T-cell (primary cell): ENCODE measurements at places on chromosomes 4 and X.

GRCh38 chr4:55407119-55407518 is 11.4 kb downstream of the TMEM165 start:
- DNase-seq, result no peak

DNA sequence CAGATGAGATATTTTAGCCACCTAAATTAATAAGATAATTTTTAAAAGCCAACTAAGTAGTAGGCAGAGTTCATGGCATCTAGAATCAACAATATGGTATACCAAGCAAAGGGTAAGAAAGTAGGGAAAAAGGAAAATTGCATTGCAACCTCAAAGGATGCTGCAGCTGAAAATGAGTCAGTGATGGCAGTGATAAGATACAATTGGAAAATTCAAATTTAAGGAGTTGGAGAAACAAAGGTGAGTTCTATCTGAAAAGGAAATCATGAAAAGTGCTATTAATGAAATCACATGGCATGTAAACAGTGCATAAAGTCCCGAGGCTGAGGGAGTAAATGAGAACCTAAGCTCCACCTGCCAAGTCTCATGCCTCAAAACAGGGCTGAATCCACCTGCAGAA is 33.9 kb downstream of the SHROOM4 start:
- no peak for DNase-seq

GRCh38 chr4:125368146-125368545 is 53.4 kb downstream of the FAT4 start:
- DNase-seq, result no peak

GRCh38 chr4:111946800-111947199 is 198.5 kb upstream of the FAM241A start:
- no peak for DNase-seq

DNA sequence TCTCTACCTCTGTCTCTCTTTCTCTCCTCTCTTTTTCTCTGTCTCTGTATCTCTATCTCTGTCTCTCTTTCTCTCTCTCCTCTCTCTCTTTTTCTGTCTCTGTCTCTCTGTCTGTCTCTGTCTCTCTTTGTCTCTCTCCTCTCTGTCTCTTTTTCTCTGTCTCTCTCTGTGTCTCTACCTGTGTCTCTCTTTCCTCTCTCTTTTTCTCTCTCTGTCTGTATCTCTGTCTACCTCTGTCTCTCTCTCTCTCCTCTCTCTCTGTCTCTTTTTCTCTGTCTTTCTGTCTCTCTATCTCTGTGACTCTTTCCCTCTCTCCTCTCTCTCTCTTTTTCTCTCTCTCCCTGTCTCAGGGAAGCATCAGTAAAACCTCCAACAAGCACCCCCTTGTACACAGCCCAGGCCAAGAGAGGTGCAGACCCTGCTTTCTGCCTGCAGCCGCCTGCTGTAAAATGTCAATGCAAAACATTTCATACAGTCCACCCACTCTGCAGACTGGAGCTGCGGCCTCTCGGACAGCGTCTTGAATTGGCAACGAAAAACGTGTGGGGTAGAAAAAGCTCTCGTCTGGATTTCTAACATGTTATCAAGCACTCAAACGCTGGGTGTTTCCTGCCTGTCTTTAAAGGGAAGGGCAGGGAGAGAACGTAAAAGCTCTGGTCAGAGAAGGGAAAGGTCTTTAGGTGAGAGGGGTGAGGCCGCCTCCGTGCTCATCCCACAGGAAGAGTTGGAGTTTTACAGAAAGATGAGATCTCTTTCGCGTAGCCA is 3.7 kb upstream of the SHOX start:
- DNase-seq, result no peak

DNA sequence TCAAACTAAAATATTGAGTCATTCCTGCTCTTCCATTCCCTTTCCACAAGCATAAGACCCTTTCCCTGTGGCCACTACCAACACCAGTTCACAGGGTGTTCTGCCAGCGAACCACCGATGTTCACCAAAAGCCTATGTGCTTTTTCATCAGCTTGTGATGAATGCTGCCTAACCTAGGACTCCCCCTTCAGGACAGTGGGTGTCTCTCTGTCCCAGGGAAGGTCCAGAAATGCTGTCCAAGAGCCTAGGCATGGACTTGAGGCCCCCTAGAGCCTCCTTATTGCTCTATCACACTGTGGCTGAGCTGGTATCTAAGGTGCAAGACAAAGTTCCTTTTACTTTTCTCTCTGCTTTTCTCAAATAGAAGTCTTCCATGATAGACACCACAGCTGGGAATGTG is 1015.6 kb downstream of the PCDH19 start:
- DNase-seq, result no peak

GRCh38 chrX:41009850-41010846 is 75.1 kb upstream of the USP9X start:
- DNase-seq, result peak; percentile 43

DNA sequence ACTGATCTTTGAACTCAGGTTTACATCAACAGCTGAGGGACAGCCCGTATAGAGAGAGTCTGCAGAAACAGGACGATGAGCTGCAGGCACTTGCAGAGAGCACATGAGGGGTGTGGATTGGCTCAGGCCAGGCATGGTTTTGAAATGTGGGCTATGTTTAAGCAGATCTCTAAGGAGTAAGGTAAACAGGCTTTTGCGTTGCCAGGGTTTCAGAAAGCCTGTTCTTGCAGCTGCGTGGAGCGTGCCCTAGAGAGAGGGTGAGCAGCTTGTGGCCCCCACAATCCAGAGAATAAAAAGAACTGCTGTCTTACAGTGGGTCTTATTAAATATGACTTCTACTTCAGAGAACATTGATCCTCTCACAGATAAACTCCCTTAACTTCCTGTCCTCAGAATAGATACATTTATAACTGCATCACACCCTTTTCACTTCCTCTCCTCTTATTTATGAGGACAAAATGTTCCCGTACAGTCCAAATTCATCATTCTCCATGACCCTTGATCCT is 64.1 kb downstream of the TMA16 start:
- DNase-seq, result no peak

- DNase-seq, result peak; percentile 48
Measured at GRCh38 chr4:89284020-89284424, 23.6 kb downstream of the GPRIN3 start.

- DNase-seq, result no peak
Measured at GRCh38 chr4:130712038-130712437, 1616.1 kb downstream of the C4orf33 start.

- DNase-seq, result no peak
Measured at GRCh38 chr4:124591637-124592036, 120.9 kb downstream of the ANKRD50 start.

- no peak for DNase-seq
Measured at GRCh38 chr4:48503233-48504025, 13.4 kb downstream of the ZAR1 start.

DNA sequence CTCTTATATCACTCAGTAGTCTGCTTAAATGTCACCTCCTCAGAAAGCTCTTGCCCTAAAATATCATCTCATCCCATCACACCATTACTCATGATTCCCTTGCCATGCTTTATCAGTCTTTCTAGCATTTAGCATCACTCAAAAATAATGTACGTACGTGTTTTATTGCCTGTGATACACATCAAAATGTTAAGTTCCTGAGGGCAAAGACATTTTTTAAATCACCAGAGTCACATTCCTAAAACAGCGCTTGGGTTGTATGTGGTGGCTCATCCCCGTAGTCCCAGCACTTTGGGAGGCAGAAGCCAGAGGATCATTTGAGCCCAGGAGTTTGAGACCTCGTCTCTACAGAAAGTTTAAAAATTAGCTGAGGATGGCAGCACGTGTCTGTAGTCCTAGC is 21.3 kb upstream of the PDLIM5 start:
- no peak for DNase-seq

- DNase-seq, result no peak
Measured at GRCh38 chrX:68994135-68994890, 165.5 kb downstream of the EFNB1 start.

GRCh38 chr4:15547392-15547791 is 77.7 kb downstream of the CC2D2A start:
- peak; percentile 1 for DNase-seq

DNA sequence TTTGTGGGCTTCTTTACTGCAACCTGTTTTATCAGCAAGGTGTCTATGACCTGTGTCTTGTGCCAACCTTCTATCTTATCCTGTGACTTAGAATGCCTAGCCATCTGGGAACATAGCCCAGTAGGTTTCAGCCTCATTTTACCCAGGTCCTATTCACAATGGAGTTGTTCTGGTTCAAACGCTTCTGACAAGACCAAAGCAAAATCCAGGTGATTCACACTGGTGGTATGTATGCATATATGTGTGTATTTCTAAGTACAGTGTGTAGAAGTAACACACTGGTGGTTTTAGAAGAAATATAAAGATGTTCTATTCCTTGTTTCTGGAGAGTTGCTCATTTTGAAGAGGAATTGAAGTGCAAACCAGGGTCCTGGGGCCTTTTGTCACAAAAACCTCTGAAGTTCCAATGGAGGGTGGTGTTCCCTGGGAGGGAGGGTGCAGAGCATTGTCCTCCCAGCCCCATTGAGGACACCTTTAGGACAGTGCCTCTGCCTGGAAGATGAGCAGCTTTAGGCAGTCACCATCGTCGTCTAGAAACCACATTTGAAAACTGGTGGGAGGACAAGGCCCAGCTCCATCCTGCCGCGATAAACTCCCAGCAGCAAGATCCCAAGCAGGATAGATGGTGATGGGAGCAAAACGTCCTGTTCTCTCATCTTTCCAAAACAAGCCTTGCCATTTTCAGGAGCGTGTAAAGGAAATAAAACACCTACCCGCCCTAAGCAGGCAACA is 191.4 kb downstream of the TSPAN5 start:
- no peak for DNase-seq

DNA sequence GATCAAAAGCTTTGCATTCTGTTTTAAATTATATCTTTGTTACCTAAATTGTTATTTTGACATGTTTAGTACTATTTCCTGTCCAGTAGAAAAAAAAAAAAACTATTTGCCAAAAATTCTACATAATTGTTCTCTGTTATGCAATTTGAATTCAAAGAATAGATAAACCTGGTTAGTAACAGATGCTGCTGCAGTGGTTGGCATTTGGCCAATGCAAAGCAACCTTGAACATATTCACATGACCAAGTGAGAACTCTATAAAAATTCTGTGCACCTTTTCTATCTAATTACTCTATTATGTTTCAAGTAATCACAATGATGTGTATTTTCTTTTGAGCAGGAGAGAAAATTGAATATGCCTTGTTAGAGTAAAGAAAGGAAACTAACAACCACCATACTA is 1473.4 kb downstream of the RPA4 start:
- no peak for DNase-seq

DNA sequence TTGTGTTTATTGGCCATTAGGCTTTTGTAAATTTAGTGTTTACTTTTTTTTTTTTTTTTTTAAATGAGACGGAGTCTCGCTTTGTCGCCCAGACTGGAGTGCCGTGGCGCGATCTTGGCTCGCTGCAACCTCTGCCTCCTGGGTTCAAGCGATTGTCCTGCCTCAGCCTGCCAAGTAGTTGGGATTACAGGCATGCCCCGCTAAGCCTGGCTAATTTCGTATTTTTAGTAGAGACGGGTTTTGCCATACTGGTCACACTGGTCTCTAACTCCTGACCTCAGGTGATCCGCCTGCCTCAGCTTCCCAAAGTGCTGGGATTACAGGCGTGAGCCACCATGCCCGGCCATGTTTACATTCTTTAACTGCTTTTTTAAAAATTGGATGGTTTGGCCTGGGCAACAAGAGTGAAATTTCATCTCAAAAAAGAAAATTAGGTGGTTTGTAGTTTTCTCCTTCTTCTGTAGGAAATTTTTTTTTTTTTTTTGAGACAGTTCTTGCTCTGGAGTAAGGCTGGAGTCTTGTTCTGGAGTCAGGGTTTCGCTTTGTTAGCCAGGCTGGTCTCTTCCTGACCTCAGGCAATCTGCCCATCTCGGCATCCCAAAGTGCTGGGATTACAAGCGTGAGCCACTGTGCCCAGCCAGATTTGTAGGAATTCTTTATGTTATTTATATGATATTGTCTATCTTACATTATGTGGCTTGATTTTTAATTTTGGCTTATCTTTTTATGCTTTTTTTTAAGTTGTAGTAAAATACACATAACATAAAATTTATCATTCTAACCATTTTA is 15.1 kb downstream of the UBE2K start:
- DNase-seq, result no peak

DNA sequence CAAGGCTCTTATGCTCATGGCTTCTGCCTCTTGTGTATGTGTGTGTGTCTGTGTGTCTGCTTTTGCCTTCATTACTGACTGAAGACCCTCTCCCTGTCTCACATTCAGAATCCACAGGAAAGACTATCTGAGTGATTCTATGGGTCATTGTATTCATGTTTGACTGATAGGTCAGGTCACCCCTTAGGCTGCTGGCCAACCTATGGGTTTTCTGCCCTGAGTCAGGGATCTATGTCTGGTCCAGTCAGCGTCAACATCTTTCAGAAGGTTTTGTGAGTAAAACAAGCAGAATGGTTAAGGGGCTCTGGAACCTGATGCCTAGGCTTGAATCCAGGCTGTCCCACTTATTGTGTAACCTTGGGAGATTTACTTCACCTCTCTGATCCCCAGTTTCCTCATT is 30.5 kb downstream of the NHSL2 start:
- DNase-seq, result no peak

DNA sequence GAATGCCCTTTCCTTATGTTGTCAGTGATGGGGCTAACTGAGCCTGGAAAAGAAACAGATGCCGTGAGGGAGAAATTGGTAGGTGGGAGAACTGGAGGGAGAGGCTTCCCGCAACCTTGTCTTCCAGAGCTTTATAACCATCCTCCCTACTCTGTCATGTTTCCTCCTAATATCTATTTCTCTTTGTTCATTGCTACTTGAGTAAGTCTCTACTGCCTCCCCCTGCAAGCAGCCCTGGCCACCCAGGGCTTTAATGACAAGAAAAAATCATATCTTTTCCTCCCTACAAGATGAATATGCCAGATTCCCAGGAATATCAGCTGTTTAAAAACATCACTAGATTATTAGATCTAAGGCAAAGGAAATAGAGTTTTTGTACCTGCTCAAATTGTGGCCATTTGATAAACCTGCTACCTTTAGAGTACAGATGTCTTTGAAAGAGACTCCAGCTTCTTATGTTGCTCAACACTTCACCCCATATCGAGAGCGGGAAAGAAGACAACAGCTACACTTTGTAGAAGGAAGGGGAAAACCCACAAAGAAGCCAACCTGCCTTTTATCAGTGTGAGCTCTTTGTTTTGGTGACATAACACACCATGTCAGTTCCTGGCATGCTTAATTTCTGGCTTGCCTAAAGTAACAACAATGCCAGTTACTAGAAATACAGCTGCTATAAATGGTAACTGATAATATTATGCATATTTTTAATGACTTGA is 186.6 kb upstream of the LEF1 start:
- no peak for DNase-seq

GRCh38 chr4:16739997-16740624 is 158.3 kb downstream of the LDB2 start:
- no peak for DNase-seq

DNA sequence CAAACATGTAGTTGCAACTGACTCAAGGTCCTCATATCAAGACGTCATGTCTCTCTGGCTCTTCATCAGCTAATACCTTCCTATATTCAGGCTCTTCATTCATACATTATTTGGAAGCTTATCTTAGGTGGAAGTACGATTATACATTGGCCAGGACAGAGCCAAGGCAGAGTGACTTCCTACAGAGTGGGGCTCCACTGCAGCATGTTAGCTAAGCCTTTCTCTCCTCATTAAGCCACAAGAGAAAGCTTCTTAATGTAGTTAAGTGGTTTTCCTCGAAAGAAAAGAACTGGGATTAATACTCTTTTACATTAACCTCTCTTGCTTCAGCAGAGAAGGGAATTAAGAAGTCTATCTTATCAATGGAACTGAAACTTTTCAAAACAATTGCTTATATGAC is 15.0 kb downstream of the C4orf33 start:
- DNase-seq, result no peak

- DNase-seq, result no peak
Measured at GRCh38 chr4:73317092-73317491, 58.5 kb upstream of the ANKRD17 start.

- no peak for DNase-seq
Measured at GRCh38 chrX:889966-890651, 259.5 kb downstream of the SHOX start.
